ENCODE measurements at places on chromosomes 6 and 20. TPM values are rescaled to one million over a fixed set of nuclear protein-coding genes. Genes with fewer than 3 reads are reported as not detected.

Gene NFATC2
- total RNA-seq: not detected

Gene NR2E1
- 0.85 TPM for total RNA-seq

Gene OR11A1
- not detected for total RNA-seq

Gene EPPIN
- total RNA-seq: not detected

Gene LINC00237
- not detected for total RNA-seq

Gene DSP
- 1,323 TPM for total RNA-seq

Gene PRND
- total RNA-seq: under 0.01 TPM

Gene ULBP1
- 9.6 TPM for total RNA-seq

Gene CDKAL1
- total RNA-seq: 24.5 TPM

Gene TEAD3
- 6.5 TPM for total RNA-seq

Gene COX4I2
- not detected for total RNA-seq

Gene CNKSR3
- 6.5 TPM for total RNA-seq

Gene ECT2L
- total RNA-seq: 0.34 TPM

Gene ENPP5
- 0.34 TPM for total RNA-seq

Gene TRIM10
- not detected for total RNA-seq

Gene RIPOR3
- 1.6 TPM for total RNA-seq

Gene NRSN1
- not detected for total RNA-seq

Gene NMBR
- under 0.01 TPM for total RNA-seq

Gene FAM83C
- total RNA-seq: 1.7 TPM

Gene ZBTB46
- total RNA-seq: 1.7 TPM

Measured in nasal cavity respiratory epithelium epithelial cell of viscerocranial mucosa (primary cell).